Activated T-helper 17 cell treated with anti-CD3 and anti-CD28 coated beads, Interleukin-2, amount 50 U/mL, for 72 hours (primary cell): ENCODE measurements at places on chromosomes 12 and 14.

GRCh38 chr12:64767495-64767894 is 8.3 kb upstream of the GNS start:
- peaks cover 5% of the 10 kb centered on the region for H3K27me3 ChIP-seq
- H3K4me1 ChIP-seq: no peaks in the 10 kb centered on the region
- ATAC-seq: no peak

DNA sequence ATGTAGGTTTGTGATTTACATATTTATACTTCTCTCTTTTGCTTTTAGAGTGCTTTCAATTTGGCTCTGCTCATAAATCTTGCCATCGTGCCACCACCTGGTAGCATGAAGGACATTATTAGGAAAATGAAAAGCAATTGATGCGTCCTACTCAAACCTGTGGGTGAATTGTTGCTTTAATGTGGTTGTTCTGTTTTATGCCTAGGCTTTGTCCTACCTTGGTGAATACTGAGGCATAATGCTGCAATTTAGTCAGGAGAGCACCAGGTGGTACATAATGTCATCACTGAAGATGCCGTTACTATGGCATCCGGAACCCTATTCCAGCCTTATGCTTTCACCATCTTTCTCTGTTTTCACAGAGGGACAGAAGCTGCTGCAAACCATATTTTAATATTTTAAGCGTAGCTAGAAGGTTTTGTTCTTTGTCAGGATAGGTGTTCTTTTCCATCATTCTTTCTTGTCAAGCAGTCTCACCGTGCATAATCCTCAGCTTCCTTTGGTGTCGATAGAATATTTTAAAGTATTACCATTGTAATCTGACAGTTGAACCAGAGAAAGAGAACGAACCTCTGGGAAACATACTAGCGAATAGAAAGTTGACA is 68.5 kb upstream of the PKP2 start:
- no peak for ATAC-seq
- no peak overlapping the region for H3K27ac ChIP-seq
- no peaks in the 10 kb centered on the region for H3K4me1 ChIP-seq
- H3K36me3 ChIP-seq: no peaks in the 10 kb centered on the region

DNA sequence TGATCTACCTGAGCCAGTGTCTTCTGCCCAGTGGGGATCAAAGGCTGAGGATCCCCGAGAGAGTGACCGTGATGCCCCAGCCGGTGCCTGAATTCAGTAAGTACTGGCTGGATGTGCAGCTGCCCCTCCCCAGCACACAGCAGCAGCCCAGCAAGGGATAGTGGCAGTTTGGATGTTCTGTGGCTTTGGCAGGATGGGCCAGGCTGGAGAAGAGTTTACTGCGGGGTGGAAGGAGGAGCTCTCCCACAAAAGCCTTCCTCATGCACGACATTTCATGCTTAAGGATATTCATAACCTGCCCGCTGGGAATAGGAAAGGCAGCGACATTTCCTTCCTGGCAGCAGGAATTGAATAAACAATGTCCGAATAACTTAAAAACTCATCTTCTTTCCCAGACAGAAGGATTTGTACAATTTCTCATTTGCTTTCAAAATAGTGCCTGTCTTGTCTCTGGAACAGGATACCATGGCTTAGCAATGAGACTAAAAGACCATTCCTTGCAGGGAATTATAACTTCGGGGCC is 135.6 kb upstream of the PRMT8 start:
- no peaks in the 10 kb centered on the region for H3K4me1 ChIP-seq
- ATAC-seq: no peak
- H3K27ac ChIP-seq: no peak overlapping the region
- no peak overlapping the region for H3K4me3 ChIP-seq
- peaks cover 11% of the 10 kb centered on the region for H3K27me3 ChIP-seq
- no peaks in the 10 kb centered on the region for H3K36me3 ChIP-seq

GRCh38 chr12:123358035-123358434 is 6.6 kb downstream of the SBNO1 start:
- H3K27ac ChIP-seq: peak overlapping the region; percentile 31
- H3K4me3 ChIP-seq: peak overlapping the region; percentile 5
- H3K27me3 ChIP-seq: no peaks in the 10 kb centered on the region

DNA sequence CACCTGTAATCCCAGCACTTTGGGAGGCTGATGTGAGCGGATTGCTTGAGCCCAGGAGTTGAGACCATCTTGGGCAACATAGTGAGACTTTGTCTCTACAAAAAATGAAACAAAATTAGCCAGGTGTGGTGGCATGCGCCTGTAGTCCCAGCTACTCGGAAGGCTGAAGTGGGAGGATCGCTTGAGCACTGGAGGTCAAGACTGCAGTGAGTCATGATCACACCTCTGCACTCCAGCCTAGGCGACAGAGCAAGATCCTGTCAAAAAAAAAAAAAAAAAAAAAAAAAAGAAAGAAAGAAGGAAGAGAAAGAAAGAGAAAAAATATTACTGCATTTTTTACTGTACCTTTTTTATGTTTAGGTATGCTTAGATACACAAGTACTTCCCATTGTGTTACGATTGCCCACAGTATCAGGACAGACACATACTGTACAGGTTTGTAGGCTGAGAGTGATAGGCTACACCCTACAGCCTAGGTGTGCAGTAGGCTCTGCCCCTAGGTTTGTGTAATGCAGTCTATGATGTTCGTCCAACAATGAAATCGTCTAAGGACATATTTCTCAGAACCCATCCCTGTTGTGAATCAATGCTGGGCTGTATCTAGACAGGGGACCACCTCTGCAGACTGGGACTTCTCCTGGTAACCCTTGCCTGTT is 160.4 kb upstream of the PWP1 start:
- H3K27ac ChIP-seq: no peak overlapping the region
- peaks cover 27% of the 10 kb centered on the region for H3K36me3 ChIP-seq
- no peak overlapping the region for H3K4me3 ChIP-seq
- no peaks in the 10 kb centered on the region for H3K27me3 ChIP-seq
- no peaks in the 10 kb centered on the region for H3K4me1 ChIP-seq
- ATAC-seq: no peak

GRCh38 chr12:66495709-66496108 is 183.2 kb downstream of the GRIP1 start:
- H3K27ac ChIP-seq: no peak overlapping the region
- ATAC-seq: no peak
- no peaks in the 10 kb centered on the region for H3K4me1 ChIP-seq

DNA sequence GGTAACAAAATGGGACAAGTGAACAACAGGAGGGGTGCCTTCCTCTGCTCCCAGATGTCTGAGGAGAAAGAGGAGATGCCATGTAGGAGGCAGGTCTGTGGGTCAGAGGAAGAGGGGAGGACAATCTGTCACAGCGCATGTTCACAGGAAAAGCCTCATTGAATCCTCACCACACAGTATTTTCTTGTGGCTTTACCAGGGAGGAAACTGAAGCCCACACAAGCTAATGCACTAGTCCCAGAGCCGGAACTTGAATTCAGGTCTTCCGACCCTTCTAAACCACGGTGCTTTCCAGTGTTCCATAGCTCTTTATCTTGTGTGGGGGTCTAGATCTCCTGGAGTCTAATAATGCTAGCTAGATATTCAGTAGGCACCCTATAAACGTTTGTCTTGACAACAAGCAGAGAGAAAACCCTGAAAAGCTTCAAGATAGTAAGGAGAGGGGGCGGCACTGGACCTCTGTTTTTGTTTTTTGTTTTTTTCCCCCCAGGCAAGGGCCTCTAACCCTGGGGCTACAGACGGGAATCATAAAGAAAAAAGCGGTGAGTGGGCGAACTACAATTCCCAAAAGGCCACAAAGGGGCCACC is 371 bp upstream of the SHMT2 start:
- H3K27me3 ChIP-seq: peaks cover 17% of the 10 kb centered on the region
- H3K4me3 ChIP-seq: peak overlapping the region; percentile 100
- peaks cover 50% of the 10 kb centered on the region for H3K36me3 ChIP-seq
- peak overlapping the region; percentile 100 for H3K27ac ChIP-seq
- H3K4me1 ChIP-seq: peaks cover 25% of the 10 kb centered on the region

- H3K4me3 ChIP-seq: no peak overlapping the region
- ATAC-seq: no peak
- peaks cover 13% of the 10 kb centered on the region for H3K27me3 ChIP-seq
- H3K36me3 ChIP-seq: no peaks in the 10 kb centered on the region
- no peaks in the 10 kb centered on the region for H3K4me1 ChIP-seq
- no peak overlapping the region for H3K27ac ChIP-seq
Observed at GRCh38 chr12:28872654-28873268, 276.3 kb upstream of the FAR2 start.

DNA sequence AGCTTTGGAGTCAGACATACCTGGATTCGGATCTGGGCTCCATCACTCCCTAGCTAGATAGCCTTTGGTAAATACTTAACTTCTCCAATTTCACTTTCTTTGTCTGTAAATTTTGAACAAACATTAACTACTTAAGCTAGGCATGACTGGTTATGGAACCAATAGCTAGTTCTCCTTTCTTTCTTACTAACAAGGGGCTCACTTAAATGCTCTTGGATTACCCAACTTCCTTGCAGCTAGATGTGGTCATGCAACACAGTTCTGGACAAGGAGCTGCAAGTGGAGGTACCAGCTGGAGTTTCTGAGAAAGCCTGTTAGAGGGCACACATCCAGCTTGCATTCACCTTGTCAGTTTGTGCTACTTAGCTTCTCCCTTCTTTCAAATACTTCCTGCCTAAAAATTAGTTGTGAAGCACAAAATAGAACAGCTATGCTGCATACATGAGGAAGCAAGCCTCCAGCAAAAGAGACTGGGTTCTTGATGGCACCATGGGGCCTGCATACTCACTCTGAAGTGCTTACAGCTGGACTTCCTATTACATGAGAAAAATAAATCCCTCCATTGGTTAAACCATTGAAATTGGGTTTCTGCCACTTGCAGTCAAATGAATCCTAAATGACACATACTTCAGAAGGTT is 210.1 kb upstream of the EEA1 start:
- peaks cover 4% of the 10 kb centered on the region for H3K27me3 ChIP-seq
- peaks cover 12% of the 10 kb centered on the region for H3K4me1 ChIP-seq
- no peak overlapping the region for H3K4me3 ChIP-seq

DNA sequence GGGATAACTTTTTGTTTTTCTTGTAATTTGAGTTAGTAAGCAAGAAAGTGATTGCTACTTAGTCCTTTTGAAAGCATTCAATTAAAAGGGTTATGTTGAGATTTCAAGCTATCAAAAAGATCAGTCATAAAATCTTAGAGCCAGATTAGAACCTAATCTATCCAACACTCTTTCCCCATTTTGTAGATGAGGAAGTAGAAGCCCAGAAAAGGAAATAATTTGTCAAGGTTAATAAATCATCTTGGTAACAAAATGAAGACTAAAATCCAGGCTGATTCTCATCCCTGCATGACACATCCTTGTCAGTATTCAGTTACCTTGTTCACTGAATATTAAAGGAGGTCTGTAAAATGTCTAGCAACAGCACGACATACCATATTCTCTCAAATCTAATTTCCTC is 26.5 kb downstream of the PPP1R13B start:
- ATAC-seq: no peak
- H3K36me3 ChIP-seq: no peaks in the 10 kb centered on the region
- H3K27me3 ChIP-seq: no peaks in the 10 kb centered on the region

- H3K4me1 ChIP-seq: peaks cover 5% of the 10 kb centered on the region
- ATAC-seq: no peak
- peak overlapping the region; percentile 74 for H3K27ac ChIP-seq
- H3K36me3 ChIP-seq: no peaks in the 10 kb centered on the region
- peaks cover 13% of the 10 kb centered on the region for H3K27me3 ChIP-seq
Observed at GRCh38 chr12:127126260-127126628, 1140.7 kb upstream of the TMEM132C start.

DNA sequence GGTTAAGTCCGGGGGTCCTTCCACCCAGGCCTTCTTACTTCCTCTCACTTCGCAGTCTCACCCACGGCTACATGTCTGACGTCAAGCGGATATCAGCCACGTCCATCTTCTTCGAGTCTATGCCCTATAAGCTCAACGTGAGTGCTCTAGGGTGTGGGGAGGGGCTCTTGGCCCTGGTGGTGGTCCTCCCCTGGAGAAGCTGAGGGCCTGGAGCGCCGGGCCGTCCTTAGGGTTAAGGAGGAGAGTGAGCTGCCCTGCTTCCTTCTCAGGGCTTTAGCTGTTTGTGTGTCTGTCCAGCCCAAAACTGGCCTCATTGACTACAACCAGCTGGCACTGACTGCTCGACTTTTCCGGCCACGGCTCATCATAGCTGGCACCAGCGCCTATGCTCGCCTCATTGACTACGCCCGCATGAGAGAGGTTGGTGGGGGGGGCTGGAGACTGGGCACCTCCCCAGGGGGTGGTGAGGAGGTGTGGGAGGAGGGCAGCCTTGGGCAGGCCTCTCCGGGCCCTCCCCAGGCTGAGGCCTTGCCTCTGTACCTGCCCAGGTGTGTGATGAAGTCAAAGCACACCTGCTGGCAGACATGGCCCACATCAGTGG is 2.7 kb downstream of the SHMT2 start:
- no peak for ATAC-seq
- peaks cover 28% of the 10 kb centered on the region for H3K4me1 ChIP-seq
- H3K27ac ChIP-seq: no peak overlapping the region
- H3K4me3 ChIP-seq: no peak overlapping the region
- peaks cover 67% of the 10 kb centered on the region for H3K36me3 ChIP-seq
- peaks cover 9% of the 10 kb centered on the region for H3K27me3 ChIP-seq

DNA sequence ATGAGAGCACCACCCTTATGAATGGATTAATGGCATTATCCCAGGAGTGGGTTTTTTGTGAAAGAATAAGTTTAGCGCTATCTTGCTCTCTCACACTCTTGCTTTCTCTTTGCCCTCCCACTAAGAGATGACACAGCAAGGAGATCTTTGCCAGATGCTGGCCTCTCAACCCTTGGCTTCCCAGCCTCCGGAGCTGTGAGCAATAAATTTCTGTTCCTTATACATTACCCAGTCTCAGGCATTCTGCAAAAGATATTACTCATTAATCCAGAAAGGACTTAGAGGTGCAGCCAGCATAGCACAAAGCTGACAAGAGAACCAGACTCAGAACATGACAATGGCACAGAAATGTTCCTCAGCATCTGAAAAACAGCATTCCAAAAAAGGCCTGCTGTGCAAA is 190.6 kb downstream of the ITPR2 start:
- no peaks in the 10 kb centered on the region for H3K27me3 ChIP-seq
- no peak for ATAC-seq
- H3K4me3 ChIP-seq: no peak overlapping the region
- peaks cover 19% of the 10 kb centered on the region for H3K36me3 ChIP-seq

- no peaks in the 10 kb centered on the region for H3K4me1 ChIP-seq
- no peak overlapping the region for H3K4me3 ChIP-seq
- ATAC-seq: no peak
Observed at GRCh38 chr14:103594265-103594664, 31.5 kb downstream of the COA8 start.

DNA sequence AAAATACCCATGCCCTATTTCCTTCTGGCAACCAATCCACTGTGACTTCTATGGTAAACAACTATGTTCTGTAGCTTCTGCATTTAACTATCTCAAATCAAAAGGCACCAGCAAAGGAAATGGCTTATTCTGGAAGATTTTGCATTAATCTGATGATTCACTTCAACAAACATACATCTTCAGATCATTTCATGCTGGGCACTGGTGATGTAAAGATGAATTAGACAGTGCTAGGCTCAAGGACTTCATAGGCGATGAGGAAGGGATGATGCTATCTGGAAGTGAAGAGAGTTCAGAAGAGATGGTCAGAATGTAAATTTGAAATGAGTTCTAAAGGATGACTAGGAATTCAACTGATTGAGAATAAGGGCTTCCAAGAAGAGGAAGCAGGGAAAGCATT is 363.3 kb downstream of the PAWR start:
- ATAC-seq: no peak
- H3K27ac ChIP-seq: no peak overlapping the region
- H3K36me3 ChIP-seq: no peaks in the 10 kb centered on the region
- no peaks in the 10 kb centered on the region for H3K4me1 ChIP-seq

GRCh38 chr12:25585662-25586061 is 32.6 kb upstream of the LMNTD1 start:
- peaks cover 4% of the 10 kb centered on the region for H3K27me3 ChIP-seq
- H3K36me3 ChIP-seq: no peaks in the 10 kb centered on the region
- no peak for ATAC-seq
- no peaks in the 10 kb centered on the region for H3K4me1 ChIP-seq
- H3K4me3 ChIP-seq: no peak overlapping the region
